ENCODE measurements at places on chromosomes 13 and 19.

- DNase-seq, result no peak
Measured at GRCh38 chr19:48338802-48339503, 13.6 kb downstream of the EMP3 start.

DNA sequence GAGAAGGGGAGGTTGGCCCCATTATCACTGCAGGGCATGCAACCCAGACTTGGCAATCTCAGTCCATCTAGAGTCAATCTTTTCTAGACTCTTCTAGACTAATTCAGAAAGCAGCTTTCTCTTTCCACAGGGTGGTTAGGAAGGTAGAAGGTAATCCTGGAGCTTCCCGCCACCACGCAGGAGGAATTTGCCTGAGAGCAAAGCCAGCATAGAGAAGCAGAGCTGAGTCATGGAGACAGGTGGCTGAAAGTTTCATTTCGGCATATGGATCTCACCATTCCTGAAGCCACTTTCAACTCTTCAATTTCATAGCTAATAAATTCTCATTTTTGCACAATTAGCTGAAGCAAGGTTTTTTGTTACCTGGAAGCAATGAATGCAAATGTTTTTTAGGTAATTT, 29.0 kb upstream of the FFAR2 start:
- DNase-seq, result no peak

DNA sequence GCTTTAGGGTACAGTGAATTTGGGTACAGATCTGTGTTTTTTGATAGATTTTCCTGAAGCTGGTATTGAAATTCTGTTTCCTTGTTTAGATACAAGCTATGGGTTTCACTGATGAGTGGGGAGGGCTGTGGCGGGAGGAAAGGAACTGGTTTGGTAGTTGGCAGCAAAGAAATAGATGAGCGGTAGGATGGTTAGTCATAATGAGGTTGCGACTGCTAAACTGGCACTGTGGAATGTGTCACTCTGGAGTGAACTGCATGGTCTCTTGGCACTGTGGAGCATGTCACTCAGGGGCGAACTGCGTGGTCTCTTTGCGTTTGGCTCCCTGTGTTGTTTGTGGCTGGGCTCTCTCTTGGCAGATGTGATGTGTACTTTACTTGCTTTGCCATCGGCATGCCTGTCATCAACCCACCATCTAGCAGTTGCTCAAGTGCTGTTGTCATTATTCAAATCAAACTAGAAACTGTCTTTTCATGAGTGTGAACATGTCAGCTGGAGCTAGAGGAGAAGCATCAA, 82.1 kb downstream of the ATP8A2 start:
- no peak for DNase-seq

- no peak for DNase-seq
Measured at GRCh38 chr13:43348397-43348796, 325.0 kb downstream of the DNAJC15 start.

DNA sequence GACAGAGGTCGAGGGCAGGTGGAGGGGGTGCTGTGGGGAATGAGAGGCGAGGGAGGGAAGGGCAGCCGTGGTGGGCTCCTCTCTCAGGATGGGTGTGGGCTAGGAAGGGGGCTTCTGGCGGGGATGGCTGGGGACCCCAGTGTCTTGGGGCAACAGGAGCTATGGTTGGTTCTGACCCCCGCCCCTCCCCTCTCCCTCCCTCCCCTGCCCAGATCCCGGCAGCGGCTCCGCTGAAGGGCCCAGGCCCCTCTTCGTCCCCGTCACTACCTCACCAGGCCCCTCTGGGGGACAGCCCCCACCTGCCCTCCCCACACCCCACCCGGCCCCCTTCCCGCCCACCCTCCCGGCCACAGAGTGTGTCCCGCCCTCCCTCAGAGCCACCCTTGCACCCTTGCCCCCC, 19.3 kb upstream of the EHD2 start:
- DNase-seq, result no peak

DNA sequence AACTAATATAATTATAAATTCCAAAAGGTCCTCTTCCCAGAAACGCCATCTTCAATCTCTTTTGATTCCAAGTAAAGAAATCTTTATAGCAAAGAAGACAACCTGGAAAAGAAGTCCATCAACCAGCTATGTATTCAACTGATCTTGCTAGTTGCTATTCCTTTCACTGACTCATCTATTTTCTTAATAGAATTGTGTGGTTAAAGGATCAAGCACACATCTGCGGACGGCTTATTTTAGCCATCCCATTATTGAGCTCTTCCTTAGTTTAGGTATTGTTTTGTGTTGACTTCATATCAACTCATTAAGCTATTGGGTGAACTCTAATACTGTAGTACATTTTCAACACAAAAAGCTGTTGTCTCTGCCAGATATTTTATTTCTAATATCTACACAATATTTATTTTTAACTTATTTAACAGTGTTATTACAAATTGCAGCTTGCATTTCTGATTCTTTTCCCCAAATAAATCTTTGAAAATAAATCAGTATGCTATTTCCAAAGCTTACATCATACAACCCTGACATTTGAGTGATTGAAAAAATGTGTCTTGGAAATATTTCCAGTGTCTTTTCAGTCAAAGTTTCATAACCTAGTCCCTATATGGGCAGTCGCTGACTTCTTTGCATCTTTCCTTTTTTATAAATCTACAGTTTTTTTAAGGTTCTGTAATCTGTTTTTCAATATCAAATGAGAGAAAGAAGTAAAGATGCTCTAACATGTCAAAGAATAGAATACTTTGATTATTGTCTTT, 158.8 kb upstream of the SPRY2 start:
- no peak for DNase-seq

- no peak for DNase-seq
Measured at GRCh38 chr19:23771316-23771715, 12.6 kb upstream of the ZNF681 start.

- no peak for DNase-seq
Measured at GRCh38 chr19:16467581-16467980, 4.2 kb downstream of the EPS15L1 start.

DNA sequence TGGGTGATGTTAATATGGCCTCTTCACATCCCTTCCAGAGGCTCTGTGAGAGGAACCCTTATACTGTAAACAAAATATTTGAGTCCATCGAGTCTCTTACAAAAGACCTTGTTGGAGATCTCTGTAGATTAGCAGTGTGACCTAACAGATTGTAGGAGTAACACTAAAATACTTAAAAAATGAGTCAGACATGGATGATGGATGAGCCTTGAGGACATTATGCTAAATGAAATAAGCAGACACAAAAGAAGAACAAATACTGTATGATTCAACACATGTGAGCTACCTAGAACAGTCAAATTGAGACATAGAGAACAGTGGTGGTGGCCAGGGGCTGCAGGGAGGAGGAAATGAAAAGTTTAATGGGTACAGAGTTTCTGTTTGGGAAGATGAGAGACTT, 152.2 kb upstream of the UBL3 start:
- DNase-seq, result no peak

- DNase-seq, result peak; percentile 44
Measured at GRCh38 chr13:94362411-94362909, 117.0 kb downstream of the DCT start.

GRCh38 chr13:91896547-91896946, 498.1 kb downstream of the GPC5 start:
- no peak for DNase-seq

Data from stimulated activated CD4-positive, alpha-beta T cell treated with anti-CD3 and anti-CD28 coated beads, Interleukin-15, amount 100 ng/mL, for 48 hours (primary cell).